Stimulated activated CD4-positive, alpha-beta T cell treated with anti-CD3 and anti-CD28 coated beads, Interleukin-1b, Interleukin-23, amount 100 ng/mL, for 1 hour (primary cell): ENCODE measurements at places on chromosomes 2 and 18.

GRCh38 chr18:65659312-65659711 is 91.5 kb upstream of the CDH7 start:
- no peak for DNase-seq

GRCh38 chr2:232634206-232635150 is 1.1 kb downstream of the EFHD1 start:
- no peak for DNase-seq

DNA sequence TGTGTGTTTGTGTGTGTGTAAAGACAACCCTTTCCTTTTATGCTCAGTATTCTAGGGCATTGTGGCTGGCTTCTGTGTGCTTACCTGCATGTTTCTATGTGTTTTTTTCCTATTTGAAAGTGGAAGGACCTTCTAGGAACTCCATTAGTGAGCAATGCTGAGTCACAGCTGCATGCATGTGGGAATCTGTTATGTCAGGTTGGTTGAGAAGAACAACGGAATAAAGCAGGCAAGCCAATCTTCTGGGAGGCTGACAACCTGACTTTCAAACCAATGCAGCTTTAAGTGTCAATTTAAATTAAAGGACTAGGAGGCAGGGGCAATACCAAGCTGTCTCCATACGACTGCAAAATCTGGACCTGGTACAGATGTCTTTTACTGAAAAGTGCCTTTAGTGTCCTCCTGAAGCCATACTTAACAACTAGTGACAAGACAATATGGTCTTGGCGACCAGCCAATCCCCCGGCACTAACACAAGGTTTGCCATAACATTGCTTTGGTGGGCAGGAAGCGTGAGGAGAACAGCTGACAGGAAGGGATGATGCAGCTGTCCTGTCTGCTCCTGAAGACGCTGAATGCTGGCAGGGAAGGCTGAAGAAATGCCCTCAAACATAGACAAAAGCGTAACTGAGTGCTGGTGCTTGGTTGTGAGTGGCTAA is 514.7 kb upstream of the CDH7 start:
- no peak for DNase-seq

DNA sequence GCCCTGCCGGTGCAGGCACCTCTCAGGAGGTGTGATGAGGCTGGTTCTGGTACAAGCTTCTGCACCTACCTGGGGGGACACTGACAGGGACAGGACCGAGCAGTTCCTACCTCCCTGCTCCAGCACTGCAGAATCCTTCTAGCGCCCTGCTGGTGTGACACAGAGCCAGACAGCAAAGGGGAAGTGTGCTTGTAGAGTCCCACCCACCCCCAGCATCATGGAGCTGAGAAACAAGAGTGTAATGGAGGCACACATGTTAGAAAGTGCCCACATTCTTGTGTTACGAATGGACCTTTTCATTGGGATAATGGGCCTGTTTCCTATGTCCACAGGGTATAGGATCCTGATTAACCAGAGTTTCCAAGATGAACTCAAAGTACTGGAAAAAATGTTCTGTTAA is 38.3 kb downstream of the OXER1 start:
- DNase-seq, result no peak

- no peak for DNase-seq
Measured at GRCh38 chr2:72208225-72208624, 60.6 kb upstream of the CYP26B1 start.

- DNase-seq, result no peak
Measured at GRCh38 chr2:43363120-43363519, 136.7 kb upstream of the ZFP36L2 start.

DNA sequence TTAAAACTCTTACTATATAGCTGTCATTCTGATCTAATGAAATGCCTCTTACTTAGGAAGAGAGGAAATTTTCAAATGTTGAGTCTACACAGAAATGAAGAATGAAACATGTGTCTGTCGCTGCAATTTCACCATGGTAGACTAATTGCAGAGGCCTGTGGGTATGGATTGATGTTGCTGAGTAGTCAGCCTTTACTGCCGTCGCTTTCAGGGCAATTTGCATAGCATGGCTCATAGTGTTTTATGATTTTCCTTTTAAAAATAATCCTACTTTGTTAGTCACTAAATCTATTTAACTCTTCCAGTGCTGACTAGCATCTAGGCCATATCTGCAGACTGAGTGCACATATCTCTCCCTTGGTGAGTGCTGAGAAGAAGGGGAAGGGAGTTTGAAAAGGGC is 819.2 kb downstream of the SATB2 start:
- DNase-seq, result no peak
